ENCODE measurements at places on chromosomes 6 and 20.

DNA sequence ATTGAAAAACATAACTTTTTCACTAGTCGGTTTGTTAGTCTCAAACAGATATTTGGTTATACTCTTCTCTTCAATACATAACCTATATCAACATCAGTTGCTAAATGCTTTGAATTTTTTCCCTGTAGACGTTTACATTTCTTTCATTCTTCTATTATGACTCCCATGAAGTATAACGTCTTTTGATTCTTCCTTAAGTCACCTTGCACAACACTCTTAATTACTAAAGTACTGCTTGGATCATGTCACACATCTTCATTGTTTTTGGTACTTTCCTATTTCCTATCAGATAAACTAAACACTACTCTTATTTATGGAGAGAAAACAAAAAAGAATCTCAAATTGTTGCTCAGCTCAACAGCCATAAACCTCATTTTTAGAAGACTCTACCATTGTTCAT, 23.0 kb upstream of the BMP5 start:
- peak; percentile 54 for DNase-seq

DNA sequence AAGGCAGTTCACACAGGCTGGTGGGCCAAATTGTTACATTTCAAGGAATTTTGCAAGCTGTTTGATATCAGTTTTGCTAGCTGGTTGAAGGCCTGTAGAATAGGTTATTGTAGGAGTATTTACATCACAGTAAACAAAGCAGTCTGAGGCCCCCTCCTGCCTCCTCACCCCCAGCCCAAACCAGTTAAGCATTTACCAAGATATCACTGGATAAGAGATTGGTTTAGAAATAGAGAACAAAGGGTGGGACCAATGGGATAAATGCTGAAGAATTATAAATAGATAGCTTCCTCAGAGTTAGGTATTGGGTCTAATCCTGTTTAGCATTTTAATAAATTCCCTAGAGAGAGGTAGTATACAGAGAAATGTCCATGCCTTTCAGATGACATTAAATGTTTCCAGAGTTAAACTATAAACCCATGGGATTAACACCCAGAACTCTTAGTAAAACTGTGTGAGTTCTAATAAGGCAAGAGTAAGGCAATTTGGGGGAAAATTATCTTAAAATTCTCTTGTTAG, 2.3 kb upstream of the PHACTR2 start:
- no peak for DNase-seq

DNA sequence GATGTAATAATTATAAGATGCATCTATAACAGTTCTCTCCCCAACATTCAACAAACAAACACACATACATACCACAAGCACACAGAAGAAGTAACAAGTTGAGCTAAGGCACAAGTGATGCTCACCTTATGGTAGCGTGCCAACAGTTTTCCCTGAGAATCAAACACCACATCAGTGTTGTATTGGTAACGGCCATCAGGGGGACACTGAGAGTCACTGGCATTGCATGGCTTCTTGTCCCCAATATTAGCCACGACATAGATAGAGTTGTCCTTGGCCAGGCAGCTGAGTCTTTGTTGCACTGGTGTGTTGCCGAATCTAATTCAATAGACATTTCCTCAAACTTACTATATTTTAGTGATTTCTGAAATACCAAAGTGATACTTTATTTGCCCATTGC, 14.8 kb upstream of the VNN1 start:
- DNase-seq: no peak

DNA sequence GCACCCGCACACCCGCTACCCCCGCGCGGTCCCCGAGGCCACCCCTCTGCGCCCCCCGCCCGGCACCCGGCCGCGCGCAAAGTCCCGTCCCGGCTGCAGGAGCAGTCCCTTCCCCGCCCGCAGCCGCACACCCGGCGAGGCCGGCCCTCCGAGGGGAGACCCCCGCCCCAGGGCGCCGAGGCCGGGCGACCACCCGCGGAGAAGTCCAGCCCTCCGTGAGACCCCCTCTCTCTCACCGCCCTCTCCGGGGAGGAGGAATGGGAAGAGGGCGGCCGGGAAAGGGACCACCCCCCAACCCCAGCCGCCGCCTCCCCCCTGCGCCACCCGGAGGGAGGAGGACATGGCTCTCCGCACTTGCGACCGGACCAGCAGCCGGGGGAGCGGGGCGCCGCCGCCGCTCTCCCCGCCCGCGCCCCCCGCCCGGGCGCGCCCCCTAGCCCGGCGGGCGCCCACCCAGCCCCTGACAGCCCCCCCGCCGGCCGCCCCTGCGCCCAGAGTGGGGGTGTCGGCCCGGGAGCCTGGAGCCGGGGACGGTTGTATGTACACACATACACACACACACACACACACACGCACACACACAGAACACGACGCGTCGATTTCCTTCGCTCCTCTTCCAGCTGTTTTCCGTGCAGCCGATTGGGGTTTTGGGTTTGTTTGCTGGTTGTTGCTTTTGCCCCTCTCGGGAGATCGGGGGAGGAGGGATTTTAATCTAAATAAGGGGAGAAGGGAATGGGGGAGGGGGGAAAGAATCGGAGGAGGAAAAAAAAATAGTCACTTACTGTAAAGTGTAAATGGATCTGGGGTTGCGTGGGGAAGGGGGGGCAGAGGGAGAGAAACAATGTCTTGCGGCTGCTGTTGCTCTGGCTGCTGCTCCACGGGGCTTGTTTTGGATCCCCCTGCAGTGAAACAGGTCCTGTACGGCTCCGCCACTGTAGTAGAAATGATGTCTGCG, at the start of gene ATXN1:
TSS of gene ATXN1 (minus strand) at position 945 of the 955 bp plus-strand sequence.
- DNase-seq: peak; percentile 80

GRCh38 chr6:22476811-22477390, 92.5 kb upstream of the HDGFL1 start:
- DNase-seq: no peak

GRCh38 chr6:119800526-119800925, 451.0 kb upstream of the MAN1A1 start:
- DNase-seq: no peak

DNA sequence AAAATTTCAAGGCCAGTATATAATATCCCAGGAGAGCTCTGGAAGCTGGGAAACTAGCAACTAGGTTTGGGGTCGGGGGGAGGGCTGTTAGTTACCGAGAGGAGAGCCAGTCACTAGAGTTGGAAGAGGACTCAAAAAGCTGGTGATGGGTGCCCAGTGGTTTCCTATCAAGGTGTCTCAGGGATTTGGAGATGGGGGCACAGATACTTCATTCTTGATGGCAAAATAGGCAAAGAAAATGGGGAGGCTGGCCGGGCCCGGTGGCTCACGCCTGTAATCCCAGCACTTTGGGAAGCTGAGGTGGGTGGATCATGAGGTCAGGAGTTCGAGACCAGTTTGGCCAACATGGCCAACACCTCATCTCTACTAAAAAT, 805 bp downstream of the PHF1 start:
- no peak for DNase-seq

DNA sequence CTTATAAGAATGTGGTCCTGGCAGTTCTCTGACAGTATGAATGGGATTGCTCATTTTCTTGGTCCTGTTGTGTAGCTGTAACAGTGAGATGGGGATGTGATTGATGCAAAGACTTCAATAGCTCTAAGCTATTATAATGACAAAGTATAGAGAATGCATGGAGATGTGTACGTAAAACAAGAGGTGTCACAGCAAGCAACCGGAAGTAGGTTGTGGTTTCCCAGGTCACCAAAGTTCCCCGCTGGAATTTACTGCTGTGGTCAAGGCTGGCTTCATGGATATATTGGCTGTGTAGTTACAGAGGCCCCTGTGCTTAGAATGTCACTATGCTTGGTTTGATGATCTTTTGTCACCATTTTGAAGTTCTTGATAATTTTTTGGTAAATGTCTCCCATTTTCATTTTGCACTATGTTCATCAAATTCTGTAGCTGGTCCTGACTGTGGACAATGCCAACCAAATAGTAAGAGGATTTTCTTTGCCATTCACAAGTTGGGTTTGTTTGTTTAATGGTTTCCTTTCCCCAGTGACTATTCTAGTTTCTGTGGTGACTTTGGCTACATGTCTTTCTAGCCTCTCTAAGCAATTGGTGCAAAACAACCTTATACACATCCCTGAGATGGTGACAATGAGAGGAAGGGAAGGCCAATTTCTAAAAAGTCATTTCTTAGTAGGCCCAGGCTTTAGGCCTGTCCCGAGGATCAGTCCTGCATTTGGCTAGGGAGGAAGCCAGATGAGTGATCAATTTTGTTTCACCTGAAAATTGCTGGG, 10.5 kb downstream of the DNAH8 start:
- DNase-seq: no peak

- DNase-seq: peak; percentile 91
Measured at GRCh38 chr6:26322645-26323482, 42.1 kb upstream of the BTN3A2 start.

DNA sequence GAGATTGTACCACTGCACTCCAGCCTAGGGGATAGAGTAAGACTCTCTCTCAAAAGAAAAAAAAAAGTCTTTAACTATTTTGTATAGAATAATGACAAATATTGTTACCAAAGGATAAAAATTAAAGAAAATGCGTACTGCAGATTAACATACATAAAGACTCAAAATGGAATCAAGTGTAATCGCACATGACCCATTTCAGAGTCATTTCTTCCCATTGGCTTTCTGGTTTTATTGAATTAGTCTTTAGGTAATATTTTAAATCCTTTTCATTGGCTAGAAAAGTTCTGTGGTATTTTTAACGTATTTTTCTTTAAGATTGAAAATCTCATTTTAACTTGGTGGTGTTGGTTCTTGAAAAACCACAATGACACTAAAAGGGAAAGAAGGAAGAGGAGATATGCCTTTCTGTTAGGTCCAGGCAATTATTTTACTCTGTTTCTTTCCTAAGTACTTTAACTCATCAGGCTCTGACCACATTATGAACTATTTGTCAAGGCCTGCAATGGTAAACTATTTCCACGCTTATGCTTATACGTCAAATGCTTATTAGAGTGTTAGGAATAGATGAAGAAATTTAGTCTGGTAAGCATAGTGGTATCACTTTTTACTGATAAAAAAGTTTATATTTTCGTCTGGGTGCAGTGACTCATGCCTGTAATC, 52.3 kb downstream of the PLEKHG1 start:
- no peak for DNase-seq

DNA sequence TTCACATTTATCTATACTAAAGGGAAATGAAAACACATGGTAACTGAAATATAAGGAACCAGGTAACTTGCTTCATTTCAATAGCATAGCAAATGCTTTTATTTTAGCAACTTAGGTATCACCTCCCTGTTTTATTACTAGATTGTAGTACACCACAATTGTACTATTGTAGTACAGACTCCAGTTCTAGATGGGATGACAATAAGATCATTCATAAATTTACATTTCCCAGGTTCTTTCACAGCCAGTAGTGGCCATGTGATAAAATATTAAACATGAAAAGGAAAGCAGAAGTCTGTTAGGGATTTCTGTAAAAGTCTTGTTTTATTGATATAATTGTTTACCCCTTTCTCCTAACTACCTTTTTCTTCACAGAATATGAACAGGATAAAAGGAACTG, 97.2 kb downstream of the LMBRD1 start:
- no peak for DNase-seq

- peak; percentile 60 for DNase-seq
Measured at GRCh38 chr6:125888989-125889656, 67.4 kb upstream of the HINT3 start.

DNA sequence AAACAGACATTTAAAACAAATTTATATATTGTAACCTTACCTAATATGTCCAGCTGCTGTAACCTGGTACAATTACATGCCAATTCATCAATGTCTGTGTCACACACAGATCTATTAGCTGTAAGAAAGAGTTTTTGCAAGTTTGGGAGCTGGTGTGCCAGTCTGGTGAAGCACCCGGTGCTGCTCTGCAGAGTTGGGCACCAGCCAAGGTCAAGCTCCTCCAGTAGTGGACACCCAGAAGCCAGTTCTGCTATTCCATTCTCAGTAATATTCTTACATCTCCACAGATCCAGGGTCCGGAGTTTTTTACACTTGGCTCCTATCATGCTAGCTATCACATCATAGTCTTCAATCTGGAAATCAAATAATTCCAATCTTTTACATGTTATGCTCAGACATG, 41.0 kb downstream of the POU3F2 start:
- DNase-seq: no peak

GRCh38 chr6:101980924-101981323, 587.4 kb downstream of the GRIK2 start:
- no peak for DNase-seq

- no peak for DNase-seq
Measured at GRCh38 chr6:134451529-134451928, 133.6 kb upstream of the SGK1 start.

DNA sequence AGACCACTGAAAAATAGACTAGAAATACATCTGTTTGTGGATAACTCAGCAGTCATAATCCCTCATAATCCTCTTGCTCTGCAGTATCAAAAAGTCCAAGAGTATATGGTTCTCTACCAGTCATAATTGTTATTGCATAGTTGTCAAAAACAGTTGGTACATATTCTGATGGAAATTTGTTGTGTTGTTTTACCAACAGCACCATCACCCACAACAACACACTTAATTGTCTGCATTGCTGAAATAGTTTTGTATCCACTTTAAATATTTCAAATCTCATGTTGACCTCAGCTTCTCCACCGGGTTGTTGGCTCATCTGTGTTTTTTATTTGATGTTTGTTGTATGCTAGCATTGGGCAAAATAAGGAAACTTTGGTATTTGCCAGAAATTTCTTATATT, 39.4 kb downstream of the ITCH start:
- no peak for DNase-seq

- DNase-seq: peak; percentile 96
Measured at GRCh38 chr6:140572129-140572528, 1197.7 kb upstream of the CITED2 start.

DNA sequence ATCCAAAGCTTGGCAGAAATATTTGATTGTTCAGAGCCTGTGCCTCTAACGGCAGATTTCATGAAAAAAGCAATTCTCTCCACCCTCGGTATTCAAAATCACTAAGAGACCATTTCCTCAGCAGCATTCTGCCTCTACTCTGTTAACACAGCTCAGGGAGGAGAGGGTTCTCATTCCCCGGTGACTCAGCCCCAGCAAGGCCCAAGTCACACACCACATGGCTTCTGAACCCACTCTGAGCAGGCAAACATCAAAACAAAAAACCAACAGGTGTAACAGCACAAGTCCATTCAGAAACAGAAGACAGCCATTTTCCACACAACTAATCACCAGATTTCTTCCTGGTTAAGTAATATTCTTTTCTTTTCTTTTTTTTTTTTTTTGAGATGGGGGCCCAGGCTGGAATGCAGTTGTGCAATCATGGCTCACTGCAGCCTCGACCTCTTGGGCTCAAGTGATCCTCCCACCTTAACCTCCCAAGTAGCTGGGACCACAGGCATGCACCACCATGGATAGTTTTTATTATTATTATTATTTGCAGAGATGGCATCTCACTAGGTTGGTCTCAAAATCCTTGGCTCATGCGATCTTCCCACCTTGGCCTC, 55.4 kb downstream of the GFOD1 start:
- DNase-seq: peak; percentile 53

- DNase-seq: no peak
Measured at GRCh38 chr6:149314325-149314905, 3.1 kb upstream of the TAB2 start.

All from fibroblast of pulmonary artery (primary cell).